ENCODE measurements at places on chromosomes 3 and 15. TPM values are rescaled to one million over a fixed set of nuclear protein-coding genes. Genes with fewer than 3 reads are reported as not detected.

GRCh38 chr3:54353946-54354345 lies 231.6 kb downstream of the CACNA2D3 start:
- H3K27me3 ChIP-seq, result no peaks in the 10 kb centered on the region
- no peaks in the 10 kb centered on the region for H3K4me1 ChIP-seq
- H3K27ac ChIP-seq, result no peak overlapping the region
- DNase-seq, result no peak

DNA sequence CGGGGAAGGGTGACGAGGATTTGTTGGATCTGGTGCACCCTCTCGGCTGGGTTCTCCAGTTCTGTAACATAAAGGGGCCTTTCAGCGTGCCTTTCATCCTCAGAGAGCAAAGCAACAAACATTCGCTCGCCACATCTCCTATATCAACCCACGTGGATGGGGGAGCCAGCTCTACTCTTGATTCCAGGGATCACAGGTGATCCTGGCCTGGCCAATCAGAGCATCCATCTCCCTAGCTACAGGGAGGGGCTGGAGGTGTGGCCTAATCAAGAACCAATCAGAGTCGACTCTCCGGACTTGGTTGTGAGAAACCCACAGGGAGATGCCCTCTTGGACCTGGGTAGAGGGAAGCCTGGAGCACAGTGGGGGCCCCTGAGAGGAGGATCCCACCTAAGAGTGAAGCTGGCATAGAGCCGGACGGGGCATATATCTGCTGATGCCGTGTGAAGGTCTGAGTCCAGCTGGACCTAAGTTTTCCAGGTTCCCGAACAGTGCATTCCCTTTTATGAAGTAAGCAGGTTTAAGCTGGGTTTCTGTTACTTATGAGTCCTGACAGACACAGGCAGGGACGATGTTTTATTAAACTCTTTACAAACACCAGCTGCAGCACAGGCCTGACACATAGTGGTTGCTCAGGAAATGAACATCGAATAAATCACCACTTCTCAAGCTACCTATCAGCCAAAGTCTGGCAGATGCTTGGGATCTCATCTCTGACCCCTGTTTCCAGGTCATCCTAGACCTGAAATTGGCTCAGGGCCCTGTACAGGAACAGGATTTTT lies 50.7 kb upstream of the RAD18 start:
- no peaks in the 10 kb centered on the region for H3K27me3 ChIP-seq
- no peaks in the 10 kb centered on the region for H3K36me3 ChIP-seq
- DNase-seq, result no peak
- no peak overlapping the region for H3K27ac ChIP-seq

Gene TEX55
- total RNA-seq, result not detected

Gene GP5
- 0.39 TPM for total RNA-seq

Gene GNB5
- total RNA-seq, result 11.8 TPM

DNA sequence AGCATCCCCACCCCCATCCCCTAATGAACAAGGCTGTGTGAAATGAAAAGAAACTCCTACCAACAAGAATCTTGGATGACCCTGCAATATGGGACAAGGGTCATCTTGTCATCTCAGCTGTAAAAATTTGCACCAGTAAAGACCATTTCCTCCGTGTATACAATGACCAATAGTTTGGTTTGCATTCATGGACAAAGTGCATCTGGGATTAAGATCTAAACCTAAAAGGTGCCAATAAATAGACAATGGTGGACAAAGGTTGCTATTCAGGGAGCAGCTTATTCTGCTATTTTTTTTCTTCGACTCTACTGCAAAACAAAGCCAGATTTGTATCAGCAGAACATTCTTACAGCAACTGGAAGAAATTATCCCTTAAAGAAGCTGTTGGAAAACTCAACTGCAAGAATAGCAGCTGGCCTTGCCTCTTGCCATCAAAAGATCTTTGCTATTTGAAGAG lies 8.0 kb downstream of the MGLL start:
- H3K27me3 ChIP-seq, result peaks cover 3% of the 10 kb centered on the region
- H3K4me1 ChIP-seq, result no peaks in the 10 kb centered on the region
- no peak for DNase-seq
- no peak overlapping the region for H3K4me3 ChIP-seq
- H3K27ac ChIP-seq, result no peak overlapping the region

Gene SMCO1
- not detected for total RNA-seq

- peaks cover 64% of the 10 kb centered on the region for H3K4me1 ChIP-seq
- H3K27me3 ChIP-seq, result no peaks in the 10 kb centered on the region
- peak overlapping the region; percentile 16 for H3K4me3 ChIP-seq
- peaks cover 4% of the 10 kb centered on the region for H3K36me3 ChIP-seq
- DNase-seq, result no peak
Measured at GRCh38 chr15:85383470-85384148, 3.2 kb downstream of the AKAP13 start.

Gene CLPX
- total RNA-seq, result 73.7 TPM

DNA sequence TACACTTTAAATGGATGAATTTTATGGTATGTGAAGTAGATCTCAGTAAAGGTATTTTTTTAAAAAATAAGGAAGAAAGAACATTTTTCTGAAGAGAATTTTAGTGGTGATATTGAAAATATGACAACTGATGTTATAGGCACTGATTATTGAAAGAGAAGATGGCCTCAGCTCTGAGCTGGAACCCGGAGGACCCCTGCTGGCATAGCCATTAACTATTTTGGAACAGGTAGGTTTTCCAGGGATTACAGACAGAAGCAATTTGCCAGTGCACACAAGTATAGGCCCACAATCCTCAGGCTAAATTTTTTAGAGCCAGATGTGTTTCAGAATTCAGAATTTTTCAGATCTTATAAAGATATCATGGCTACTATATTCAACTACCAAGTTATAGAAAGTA lies 315.9 kb upstream of the GPR149 start:
- no peak overlapping the region for H3K27ac ChIP-seq
- H3K27me3 ChIP-seq, result no peaks in the 10 kb centered on the region
- H3K4me3 ChIP-seq, result no peak overlapping the region
- H3K36me3 ChIP-seq, result no peaks in the 10 kb centered on the region
- no peak for DNase-seq

DNA sequence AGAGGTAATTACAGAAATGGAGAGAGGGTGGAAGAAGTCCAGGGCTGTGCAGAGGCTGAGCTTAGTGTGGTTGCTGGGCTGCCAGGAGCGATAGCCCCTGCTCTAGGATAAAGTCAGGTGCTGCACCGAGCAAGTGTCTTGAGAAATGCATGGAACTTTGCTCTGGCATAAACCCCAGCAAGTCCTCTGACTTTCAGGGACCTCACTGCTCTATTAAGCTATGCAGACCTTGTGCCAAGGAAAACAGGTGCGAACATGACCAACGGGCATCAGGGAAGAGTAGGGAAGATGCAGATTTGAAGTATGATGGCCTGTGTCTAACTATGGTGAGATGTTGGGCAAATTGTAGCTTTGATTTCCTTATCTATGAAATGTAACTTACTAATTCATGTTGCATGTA lies 416.8 kb downstream of the NR2F2 start:
- H3K4me3 ChIP-seq, result no peak overlapping the region
- H3K4me1 ChIP-seq, result no peaks in the 10 kb centered on the region
- no peaks in the 10 kb centered on the region for H3K27me3 ChIP-seq
- H3K36me3 ChIP-seq, result no peaks in the 10 kb centered on the region
- no peak for DNase-seq
- no peak overlapping the region for H3K27ac ChIP-seq

Gene LARP6
- total RNA-seq, result not detected

- H3K27me3 ChIP-seq, result no peaks in the 10 kb centered on the region
- H3K36me3 ChIP-seq, result peaks cover 41% of the 10 kb centered on the region
- DNase-seq, result no peak
Measured at GRCh38 chr3:71076361-71077002, 507.0 kb downstream of the FOXP1 start.
